Ureter (tissue), 1 donor: ENCODE measurements at places on chromosomes 2 and 18.

DNA sequence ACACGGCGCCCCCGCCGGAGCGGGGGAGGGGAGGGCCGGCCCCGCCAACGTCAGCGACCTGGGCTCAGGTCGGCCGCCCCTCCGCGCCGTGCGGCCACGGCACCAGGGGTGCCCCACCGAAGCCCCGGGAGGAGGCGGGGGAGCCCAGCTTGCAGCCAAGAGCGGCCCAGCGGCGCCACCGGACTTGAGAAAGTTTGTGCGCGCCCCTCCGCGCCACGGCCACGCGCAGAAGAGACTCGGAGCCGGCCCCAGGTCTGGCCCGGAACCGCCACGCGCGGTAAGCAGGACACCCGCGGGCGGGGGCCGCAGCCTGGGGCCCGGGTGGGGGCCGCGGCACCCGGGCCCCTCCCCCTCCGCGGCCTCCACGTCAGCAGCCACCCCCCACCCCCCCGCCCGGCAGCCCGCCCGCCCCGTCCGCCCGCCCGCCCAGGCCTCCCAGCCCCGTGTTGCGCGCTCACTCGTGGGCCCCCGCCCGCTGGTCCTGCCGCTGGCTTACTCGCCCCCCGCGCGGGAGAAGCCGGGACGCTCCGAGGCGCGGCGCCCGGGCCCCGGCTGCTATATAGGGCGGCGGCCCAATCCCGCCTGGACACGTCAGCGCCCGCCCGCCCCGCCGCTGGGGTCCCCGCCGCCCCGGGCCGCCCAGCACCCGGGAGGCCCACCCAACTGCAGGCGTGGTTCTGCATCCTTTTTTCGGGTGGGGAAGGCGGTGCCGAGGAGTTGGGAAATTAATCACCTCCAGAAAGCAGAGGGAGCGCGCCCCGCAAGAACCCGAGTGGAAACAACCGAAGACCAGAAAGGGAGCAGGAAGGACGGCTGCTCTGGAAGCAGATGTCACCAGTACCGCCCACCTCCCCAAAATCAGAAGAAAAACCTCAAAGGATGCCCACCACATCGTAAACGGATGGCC is 42.9 kb downstream of the HDLBP start:
- peak; percentile 81 for DNase-seq

GRCh38 chr2:110865188-110865587 is 132.8 kb downstream of the ACOXL start:
- no peak for DNase-seq

DNA sequence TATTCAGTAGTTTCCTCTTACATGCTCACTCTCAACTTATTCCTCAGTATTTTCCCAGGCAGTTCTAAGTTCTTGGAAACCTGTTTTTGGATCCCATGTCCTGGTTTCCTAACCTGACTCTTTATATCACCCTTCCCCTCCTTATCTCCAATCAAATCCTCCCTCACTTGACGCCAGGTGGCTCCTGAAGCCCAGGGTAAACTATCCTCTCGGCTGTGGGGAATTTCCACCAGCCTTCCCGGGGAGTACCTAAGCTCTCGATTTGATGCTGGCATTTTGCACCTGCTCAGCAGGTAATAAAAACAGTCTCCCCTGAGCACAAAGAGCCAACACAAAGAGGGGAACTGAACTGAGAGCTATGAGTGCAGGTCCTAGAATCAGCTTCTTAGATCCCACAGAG is 538.0 kb downstream of the SLC4A3 start:
- peak; percentile 52 for DNase-seq

- no peak for DNase-seq
These were observed 3.4 kb downstream of the C2orf69 start for GRCh38 chr2:199914372-199914958.

DNA sequence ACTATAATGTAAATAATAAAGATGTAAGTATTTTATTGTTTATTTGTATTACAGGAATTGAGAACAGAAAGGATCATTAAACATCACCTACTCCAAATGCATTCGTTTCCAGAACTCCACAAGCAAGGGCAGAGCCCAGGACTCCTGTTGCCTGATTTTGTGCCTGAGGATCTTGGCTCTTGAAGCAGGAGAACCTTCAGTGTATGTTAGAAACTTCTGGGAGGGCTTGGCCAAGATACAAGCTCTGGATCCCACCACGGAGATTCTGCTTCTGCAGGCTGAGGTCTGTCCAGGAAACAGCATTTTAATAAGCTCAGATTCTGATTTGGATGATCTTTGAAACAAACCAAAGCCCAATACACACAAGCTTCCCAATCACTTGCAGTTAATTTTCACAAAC is 142.4 kb upstream of the SOX11 start:
- no peak for DNase-seq

DNA sequence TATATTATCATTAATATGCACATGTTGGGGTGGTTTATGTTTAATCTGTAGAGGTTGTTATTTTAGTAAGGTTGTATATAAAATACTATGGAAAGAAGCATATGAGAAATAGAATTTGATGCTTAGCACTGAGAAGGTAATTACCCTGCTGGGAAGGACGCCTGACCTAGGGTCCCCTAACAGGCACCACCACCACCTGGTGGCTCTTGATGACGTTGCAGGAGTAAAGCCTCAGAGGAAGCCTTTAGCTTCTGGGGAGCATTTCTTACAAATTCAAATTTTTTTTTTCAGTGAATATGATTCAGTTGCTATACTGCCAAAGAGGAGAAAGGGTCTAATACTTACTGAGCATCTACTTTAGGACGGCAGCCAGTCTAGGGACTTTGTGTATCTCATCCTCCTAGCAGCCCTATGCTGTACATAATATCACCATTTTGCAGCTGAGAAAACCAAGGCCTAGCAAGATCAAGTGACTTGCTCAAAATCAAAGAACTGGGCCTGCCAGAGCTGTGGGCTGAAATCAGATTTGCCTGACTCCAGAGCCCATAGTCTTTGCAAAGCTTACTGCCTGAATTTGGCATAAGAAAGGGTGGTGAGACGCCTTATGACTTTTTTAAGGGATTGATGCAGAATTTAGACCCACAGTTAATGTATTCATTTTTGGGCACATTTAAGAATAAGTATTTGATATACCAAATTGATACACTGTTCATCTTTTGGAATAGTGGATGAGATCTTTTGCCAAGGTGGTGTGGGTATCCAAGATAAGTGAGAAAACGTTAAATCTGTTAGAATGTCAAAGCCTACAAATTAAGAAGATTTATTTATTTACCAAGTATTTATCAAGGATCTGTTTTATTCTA is 78.8 kb upstream of the GAREM1 start:
- DNase-seq, result peak; percentile 51

- DNase-seq, result no peak
These were observed 6.4 kb upstream of the IL1RL1 start for GRCh38 chr2:102304711-102305611.
